Activated CD8-positive, alpha-beta memory T cell treated with anti-CD3 and anti-CD28 coated beads, Interleukin-2, amount 50 U/mL, for 4 hours (primary cell): ENCODE measurements at places on chromosomes 12 and 14.

DNA sequence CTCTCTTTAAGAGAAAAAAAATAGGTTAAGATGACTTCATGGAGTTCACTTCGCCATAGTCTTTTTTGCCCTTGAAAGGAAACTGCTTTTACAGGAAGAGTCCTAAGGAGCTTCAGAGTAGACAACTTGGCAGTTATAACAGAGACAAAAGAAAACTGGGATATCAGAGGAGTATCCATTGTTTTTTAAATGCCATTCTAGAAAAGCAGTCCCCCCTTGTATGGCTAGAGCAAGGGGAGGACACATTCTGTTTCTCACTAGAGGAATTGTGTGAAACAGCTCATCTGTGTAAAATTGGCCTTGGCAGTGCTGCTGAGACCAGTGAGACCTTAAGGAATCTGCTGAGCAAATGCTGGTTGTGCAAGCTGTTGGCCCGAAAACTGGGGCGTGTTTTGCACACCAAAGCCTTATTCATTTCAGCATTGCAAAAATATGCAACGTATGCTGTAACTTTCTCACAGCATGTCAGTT lies 128.0 kb downstream of the GPR135 start:
- no peak for DNase-seq

GRCh38 chr14:81723956-81724355 lies 190.3 kb upstream of the SEL1L start:
- DNase-seq: no peak

DNA sequence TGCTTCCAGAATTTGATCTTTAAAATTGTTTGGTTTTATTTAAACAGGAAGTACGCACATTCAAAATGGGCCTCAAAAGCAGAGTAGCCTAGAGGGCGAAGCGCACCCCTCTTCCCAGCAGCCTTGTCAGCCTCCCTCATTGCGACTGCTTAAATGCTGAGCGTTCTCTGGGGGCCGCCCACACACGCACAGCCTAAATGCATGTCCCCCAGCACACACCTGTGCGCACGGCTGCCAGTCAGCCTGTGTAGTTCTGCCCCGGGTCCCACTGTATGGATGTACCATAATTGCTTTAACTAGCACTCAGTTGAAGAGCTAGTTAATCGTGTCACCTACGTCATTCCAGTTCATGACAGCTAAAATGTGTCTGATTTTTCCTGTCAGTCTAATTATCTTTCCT lies 79.3 kb downstream of the TESC start:
- DNase-seq: no peak

DNA sequence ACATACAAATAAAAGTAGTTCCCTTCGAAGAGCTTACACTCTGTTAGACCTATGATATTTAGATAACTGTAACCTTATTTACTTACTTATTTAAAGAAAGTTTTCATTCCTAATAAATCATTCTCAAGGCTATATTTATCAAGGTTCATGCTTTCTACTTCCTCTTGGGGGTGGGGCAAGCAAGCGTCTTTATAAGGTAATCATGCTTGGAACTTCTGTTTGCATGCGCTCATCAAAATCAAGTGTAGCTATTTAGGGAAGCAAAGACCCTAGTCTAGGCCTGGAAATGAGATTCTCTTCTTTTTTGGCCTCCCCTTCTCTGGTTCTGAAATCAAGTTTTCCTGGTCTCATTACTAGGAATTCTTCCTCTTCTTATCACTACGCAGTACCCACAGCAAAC lies 766 bp downstream of the RERG start:
- no peak for DNase-seq

- no peak for DNase-seq
These were observed 24.7 kb upstream of the DYNC1H1 start for GRCh38 chr14:101939646-101940170.

DNA sequence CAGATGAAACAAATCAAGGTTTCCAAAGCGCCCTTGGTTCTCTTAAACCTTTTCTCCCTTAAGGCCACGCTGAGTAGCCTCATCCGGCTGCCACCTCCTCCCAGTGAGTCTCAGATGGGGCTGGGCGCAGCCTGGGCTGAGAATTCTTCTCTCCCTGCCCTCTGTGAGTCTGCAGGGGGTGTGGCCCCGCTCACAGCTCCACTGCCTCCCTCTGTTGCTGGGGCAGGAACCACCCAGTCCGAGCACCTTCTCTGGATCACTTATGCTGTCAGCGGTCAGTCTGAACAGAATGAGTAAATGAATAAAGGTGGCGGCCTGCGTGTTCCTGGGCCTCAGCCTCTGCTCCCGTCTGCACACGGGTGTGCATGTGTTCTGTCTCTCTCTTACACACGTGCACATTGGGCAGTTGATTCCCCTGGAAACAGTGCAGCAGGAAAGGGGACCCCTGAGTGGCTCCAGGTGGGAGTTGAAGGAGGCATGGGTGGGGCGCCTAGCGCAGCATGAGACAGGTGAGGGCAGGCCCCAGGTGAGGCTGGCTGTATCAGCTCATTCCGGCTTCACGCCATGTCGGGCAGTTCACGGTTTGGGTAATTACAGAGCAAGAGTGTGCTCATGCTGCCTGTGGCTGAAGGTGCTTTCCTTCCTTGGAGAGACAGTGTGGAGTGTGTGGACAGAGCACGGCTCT lies 4.3 kb downstream of the PAPLN start:
- DNase-seq: no peak

GRCh38 chr14:32027255-32027939 lies 49.7 kb upstream of the ARHGAP5 start:
- no peak for DNase-seq

GRCh38 chr14:77869340-77869739 lies 69.4 kb downstream of the ADCK1 start:
- no peak for DNase-seq

GRCh38 chr12:40597133-40597532 lies 95.1 kb upstream of the CNTN1 start:
- no peak for DNase-seq

DNA sequence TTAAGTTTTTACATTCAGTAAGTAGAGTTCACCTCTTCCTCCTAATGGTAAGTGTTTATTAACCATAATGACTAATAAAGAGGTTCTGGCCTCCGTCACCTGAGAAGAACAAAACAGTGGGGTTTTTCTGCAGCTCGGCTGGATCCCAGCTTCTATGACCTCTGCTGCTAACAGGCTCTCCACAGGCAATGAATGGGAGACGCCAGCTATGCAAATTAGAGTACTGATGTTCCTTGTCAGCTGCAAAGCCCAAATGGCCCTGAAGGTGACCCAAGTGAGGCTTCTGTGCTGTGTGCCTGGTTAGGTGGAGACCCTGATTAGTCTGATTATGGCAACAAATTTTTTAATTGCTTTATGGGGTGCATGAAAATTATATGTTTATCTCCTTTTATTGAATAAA lies 218.1 kb downstream of the APAF1 start:
- DNase-seq: no peak

GRCh38 chr12:112842441-112842840 lies 50.9 kb downstream of the RPH3A start:
- no peak for DNase-seq

DNA sequence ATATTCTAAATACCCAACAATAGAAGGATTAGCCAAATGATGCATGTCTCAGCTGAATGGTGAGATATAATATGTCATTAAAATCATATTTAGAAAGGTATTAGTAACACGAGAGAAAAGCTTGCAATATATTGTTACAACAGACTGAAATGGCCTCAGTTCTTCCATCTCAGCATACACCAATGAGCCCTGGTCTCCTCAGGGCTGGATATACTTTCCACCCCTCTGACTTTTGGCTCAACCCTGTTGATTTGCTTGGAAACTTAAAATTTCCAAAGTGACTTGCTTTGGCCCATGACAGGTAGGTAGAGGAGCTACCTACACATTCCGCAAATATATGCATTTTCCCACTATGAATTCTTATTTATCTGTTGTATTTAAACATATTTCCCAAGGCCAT lies 908.1 kb upstream of the TMEM132C start:
- DNase-seq: no peak

- DNase-seq: no peak
These were observed 107.0 kb upstream of the FKBP4 start for GRCh38 chr12:2687726-2688125.

DNA sequence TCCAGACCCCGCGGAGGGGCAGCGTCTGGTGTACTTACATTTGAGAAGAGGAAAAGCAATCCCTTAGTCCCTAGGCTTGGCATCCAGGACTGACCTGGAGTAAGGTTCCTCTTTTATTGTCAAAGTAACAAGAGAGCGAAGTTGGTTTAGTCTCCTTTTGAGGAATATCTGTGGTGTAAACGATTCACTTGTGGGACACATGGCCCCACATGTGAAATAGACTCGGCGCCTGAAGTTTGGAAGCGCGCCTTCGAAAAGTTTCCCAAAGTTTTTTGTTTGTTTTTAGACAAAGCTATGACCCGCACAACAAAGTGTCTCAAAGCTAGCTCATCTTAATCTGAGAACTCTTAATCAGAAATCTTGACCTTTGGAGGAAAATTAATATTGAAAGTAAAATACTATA lies 744 bp downstream of the STYX start:
- DNase-seq: no peak

- no peak for DNase-seq
These were observed 77.8 kb downstream of the TMTC3 start for GRCh38 chr12:88219861-88220260.

GRCh38 chr12:58576916-58577315 lies 343.4 kb downstream of the LRIG3 start:
- DNase-seq: no peak

GRCh38 chr14:35368583-35369392 lies 35.8 kb downstream of the NFKBIA start:
- no peak for DNase-seq

- DNase-seq: no peak
These were observed 239.2 kb upstream of the FKBP4 start for GRCh38 chr12:2555487-2556082.

GRCh38 chr14:92930737-92931602 lies 8.0 kb downstream of the CHGA start:
- DNase-seq: no peak

DNA sequence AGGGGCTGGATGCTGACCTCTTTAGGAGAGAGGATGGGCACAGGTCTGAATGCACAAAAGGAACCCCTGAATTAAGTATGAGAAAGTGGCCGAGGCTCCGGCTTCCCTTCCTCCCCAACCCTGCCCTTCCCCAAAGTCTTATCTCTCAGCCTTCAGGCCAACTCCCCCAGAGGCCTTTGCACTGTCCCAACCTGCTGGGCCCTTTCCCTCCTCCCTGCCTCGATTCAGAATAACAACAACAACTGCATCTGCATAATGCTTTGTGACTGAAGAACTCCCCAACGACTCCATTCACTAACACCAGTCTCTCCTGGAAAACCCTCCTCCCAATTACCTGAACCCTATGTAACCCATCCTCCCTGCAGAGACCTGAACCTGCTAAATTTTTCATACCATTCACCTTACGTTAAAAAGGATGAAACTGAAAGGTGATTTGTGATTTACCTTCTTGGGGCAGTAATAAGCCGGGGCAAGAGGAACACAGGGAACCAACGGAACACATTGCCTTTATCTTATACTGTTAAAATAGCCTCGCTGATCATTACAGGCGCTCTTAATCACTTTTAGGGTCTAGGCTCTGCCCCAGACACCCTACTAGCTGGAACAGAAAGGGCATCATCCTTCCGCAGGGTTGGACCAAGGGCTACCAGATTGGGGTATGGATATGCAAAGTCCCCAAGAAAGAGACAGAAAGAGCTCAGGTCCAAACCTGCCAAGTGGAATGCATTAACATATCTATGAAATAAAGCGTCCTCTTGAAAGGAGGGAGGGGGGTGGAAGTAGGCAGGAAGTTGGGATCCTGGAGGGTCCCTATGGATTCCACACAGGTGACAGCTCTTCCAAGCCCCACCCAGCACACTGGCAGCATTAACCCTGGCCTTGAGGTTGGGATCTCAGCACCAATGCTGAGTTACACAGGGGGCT lies 24.2 kb upstream of the FOXN3 start:
- no peak for DNase-seq

- no peak for DNase-seq
These were observed 53.4 kb downstream of the HNRNPC start for GRCh38 chr14:21215879-21216251.

DNA sequence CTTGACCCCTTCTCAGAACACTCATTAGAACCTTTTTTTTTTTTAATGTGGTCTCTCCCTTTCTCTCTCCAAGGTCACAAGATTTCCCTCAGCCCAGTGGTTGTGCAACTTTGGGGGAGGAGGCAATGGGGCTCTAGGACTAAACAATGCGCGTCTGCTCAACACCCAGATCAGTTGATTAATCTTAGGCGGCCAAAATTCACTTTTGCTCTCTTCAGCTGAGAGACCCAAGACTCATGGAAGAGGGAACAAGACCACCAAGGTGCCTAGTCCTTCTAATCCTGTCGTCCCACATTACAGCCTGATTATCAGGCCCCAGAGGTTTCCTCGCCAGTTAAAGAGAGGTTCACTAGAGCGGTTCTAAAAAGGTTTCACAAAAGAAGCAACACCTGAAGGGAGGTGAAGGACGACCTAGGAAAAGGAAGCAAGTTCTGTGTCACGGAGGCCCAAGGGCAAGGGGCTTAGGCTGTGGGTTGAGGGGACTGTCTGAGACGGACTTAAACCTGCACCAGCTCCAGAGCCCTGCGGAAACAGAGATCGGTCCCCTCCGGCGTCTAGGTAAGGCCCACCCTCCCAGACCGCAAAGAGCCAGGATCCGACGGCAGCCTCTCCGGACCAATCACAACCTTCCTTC lies 824 bp upstream of the TARBP2 start:
- DNase-seq: no peak

- no peak for DNase-seq
These were observed 228.6 kb downstream of the MED13L start for GRCh38 chr12:116048879-116049278.

GRCh38 chr12:55974308-55974730 lies 441 bp downstream of the RAB5B start:
- no peak for DNase-seq

- no peak for DNase-seq
These were observed 127.1 kb downstream of the NELL2 start for GRCh38 chr12:44748950-44749468.

GRCh38 chr14:80428671-80429070 lies 217.4 kb upstream of the DIO2 start:
- no peak for DNase-seq

DNA sequence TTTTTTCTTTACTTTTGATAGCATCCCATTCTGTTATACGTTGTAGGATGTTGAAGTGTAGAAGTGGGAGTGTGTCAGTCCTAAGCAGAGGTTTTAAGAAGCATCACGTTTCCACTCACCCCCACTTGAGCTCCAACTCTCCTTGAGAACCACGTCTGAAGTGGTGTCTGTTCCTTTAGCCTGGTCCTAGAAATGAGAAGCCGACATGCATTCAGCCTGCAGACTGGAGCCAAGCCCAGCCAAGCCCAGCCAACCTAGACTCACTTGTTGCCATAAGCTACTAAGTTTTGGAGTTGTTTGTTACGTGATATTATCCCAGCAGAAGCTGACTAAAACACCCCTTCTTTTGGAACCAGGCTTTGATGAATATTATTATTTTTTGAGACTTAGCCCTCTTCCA lies 4.4 kb upstream of the ELK3 start:
- no peak for DNase-seq

GRCh38 chr12:11707535-11707934 lies 58.1 kb downstream of the ETV6 start:
- DNase-seq: no peak
